ENCODE measurements at places on chromosomes 4 and X.

GRCh38 chrX:42247241-42247640, 323.9 kb upstream of the CASK start:
- no peak for DNase-seq

DNA sequence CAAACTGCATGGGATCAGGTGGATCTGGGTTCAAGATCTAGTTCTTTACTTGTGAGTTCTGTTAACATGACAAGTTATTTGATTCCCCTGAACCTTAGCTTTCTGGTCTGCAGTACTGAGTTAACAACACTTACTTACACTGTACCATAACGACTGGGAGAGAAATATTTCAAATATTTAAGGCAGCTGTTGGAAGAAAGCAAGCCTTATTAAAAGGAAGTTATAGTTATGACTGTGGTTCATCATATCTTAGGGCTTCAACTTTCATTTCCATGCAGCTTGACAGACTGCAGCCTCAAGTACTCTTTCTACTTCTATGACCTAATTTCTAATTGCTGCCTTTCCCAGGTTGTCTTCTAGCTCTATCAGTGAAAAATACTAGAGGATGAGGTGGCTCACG, 40.0 kb upstream of the PDGFRA start:
- DNase-seq = no peak

- DNase-seq = no peak
Measured at GRCh38 chr4:44671636-44672035, 6.6 kb upstream of the GUF1 start.

GRCh38 chrX:42714981-42715700, 62.8 kb downstream of the PPP1R2C start:
- peak; percentile 69 for DNase-seq

DNA sequence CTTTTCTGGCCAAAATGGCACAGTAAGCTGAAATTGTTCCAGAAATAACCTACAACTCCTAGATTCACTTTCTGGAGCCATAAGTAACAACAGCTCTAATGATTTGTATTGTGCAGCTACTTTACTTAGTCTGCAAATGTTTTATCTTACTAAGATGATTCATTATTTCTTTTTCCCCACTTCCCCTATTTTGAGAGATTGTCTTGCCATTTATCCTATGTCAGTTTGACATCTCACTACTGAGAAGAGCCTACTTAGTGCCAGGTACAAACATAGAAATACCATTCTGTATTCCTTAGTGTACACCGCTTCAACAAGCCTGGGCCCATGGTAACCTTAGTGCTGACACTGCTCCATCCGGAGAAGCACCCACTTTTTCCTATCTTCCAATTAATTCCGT, 13.8 kb upstream of the STK26 start:
- no peak for DNase-seq

DNA sequence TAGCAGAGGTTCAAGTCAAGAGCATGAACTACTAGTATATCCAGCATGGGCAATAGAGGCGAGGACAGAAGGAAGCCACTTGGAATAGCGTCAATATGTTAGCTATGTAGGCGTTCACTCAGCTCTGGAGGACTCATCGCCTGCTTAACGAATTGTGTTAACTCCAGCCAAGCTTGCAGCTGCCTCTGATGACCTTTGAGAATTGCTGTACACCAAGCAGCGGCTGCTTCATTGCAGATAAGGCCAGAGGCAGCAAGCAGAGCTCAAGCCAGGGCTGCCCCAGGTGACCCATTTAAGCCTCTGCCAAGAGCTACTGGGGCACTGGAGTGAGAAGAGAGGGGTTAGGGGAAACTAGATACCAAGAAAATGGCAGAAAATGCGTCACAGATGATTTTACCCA, 160.2 kb upstream of the IGFBP7 start:
- no peak for DNase-seq

DNA sequence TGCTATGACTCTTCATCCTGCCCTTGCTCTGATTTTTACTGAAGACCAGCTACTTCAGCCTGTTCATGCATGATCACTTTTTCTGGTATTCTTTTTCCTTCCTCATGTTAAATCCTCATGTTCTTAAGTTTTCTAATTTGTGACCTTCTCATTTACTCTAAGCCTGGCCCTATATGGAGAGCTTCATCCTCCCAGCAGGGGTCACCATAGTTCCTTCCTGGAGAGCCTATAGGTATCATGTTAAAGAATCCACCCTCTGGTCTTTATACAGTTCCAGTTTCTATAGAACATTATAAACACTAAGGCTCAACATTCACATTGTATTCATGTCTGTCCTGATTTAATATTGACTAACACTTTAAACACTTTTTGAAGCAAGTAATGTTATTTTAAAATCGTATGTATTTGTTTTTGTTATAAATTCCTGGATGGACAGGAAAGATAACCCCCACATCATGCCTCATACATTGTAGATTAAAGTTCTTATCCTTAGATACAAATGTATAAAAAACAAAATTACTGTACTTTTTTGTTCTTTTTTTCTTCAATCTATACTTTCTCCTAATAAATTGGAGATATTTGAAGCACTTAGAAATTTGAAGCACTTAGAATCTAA, 53.8 kb upstream of the OTUD4 start:
- DNase-seq = peak; percentile 62

- DNase-seq = no peak
Measured at GRCh38 chr4:184620212-184620867, 28.9 kb downstream of the CASP3 start.

DNA sequence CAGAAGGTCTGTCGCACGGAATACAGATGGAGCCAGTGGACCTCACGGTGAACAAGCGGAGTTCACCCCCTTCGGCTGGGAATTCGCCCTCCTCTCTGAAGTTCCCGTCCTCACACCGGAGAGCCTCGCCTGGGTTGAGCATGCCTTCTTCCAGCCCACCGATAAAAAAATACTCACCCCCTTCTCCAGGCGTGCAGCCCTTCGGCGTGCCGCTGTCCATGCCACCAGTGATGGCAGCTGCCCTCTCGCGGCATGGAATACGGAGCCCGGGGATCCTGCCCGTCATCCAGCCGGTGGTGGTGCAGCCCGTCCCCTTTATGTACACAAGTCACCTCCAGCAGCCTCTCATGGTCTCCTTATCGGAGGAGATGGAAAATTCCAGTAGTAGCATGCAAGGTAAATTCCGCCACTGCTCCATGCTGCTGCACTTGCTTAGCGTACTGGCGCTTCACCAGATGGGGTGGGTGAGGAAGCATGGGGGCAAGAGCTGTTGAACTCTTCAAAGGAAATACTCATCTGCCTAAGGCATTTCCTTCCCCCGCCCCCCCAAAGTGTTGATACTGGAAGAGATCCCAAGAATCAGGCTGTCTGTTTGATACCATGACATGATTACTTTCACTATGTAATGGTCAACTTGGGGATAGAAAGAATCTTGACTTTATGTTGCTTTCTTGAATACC, 24.8 kb downstream of the KLF3 start:
- DNase-seq = no peak

DNA sequence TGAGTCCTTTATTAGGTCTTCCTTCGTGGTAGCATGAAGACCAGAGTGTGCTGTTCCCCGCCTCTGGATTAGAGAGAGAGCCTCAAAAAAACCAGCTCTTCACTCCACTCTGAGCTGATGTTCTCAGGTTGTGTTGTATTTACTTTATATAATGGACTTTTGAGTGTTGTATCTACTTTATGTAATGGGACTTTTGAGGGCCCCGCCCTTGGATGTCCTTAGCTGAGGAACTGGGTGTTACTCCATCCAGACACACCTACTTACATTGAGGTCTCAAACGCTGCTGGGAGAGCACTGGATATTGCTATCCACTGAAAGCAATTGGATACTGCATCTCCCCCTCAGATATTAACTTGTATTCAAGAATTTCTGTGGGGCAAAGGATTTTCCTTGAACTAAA, 28.2 kb downstream of the ATP8A1 start:
- DNase-seq = no peak

- DNase-seq = no peak
Measured at GRCh38 chr4:6196324-6196723, 4.0 kb downstream of the JAKMIP1 start.

GRCh38 chr4:125072269-125072668, 242.5 kb upstream of the FAT4 start:
- DNase-seq = no peak

DNA sequence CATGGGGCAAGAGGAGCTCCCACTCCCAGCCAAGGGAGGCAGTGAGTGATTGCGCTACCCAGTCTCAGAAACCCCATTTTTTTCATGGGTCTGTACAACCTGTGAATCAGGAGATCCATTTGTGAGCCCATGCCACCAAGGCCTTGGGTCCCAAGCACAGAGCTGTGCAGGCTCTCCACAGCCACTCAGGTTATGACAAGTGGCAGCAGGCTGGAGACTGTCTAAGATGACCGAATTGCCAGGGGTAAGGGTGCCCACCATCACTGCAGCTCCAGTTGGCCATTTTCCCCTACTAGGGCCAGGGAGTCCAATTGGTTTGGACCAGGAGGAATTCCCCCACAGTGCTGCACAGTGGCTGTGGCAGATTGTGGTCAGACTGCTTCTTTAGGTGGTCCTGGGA, 407.5 kb upstream of the KLHL4 start:
- no peak for DNase-seq

GRCh38 chrX:110242371-110242770, 75.5 kb downstream of the AMMECR1 start:
- no peak for DNase-seq

DNA sequence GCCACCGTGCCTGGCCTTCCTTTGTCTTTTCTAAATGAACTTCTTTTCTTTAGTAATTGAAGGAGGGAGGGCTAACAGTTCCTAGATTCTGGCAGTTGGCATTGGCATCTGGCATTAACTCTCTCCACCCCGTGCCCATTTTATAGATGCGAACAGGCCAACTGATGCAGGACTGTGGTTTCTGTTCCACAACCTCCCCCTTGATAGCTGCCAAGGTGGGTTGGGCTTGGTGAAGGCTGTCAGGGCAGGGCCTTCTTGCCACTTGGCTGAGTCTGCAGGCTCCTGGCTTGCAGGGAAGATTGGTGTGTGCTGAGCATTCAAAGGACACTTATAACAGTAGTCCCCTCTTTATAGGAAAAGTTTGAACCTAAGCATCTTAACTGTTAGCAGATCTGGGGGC, 4.3 kb downstream of the SOWAHD start:
- DNase-seq = no peak

- DNase-seq = no peak
Measured at GRCh38 chrX:16897445-16897844, 27.3 kb upstream of the RBBP7 start.

DNA sequence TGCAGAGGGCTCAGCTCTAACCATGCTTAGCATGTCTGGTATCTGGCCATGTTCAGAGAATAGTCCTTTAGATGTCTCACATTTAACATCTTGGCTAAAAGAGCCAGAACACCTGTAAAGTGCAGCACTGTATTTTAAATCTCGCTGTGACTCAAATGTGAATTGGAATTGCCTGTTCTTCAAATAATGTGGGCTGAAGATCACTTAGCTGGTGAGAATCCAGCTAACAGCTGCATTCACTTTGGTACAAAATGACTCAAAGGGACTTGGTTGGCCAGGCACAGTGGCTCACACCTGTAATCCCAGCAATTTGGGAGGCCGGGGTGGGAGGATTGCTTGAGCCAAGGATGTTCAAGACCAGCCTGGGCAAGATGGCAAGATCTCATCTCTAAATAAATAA, 63.5 kb upstream of the PLAC8 start:
- DNase-seq = no peak

DNA sequence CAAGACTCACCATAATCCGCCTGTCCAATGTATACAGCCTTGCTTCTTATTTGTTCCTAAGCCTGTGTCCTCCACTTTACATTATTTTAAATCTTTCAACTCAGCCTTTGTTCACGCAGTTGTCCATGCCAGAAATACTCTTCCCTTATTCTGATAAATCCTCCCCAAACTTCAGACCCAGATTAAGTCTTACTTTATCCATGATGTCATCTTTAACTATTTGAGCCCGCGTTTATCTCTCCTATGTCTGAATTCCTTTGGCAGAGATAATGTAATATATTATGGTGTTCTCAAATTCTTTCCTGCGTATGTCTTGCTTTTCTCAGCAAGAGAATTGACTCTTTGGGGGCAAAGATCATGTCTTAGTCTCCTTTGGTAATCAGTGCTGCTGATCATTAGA, 129.6 kb downstream of the LUZP4 start:
- DNase-seq = no peak

GRCh38 chrX:107154787-107155620, 36.4 kb upstream of the RBM41 start:
- peak; percentile 48 for DNase-seq

DNA sequence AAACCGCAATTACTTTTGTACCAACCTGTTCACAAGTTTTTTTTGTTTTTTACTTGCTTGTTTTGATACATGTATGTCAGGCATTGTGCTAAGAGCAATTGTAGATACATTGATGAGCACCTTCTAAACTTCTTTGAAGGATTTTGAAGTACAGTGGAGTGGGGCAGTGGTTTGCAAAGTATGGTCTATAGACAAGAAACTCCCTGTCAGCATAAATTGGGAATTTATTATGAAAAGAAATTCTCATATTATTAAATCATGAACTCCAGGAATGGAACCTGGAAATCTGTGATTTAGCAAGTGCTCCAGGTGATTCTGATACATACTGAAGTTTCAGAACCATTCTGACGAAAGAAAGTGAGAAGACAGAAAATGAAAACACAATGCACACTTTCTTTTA, 733.4 kb downstream of the C4orf33 start:
- no peak for DNase-seq

DNA sequence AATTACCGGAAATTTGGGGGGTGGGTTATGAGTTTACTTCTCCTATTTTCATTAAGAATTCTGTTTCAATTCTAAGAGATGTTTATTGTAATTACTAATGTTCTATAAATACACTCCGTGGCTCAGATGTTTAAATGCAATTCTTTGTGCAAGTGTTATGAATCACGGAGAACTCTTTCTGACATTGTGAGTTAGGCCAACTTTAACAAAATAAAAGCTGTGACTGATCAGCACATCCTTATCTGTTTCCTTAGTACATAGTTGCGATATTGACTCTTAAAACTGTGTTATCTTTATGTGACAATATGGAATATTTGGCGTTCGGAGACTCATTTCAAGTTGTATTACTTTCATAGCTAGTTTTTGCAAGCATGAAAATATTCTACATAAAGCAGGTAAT, 902 bp downstream of the KLHL4 start:
- DNase-seq = no peak

DNA sequence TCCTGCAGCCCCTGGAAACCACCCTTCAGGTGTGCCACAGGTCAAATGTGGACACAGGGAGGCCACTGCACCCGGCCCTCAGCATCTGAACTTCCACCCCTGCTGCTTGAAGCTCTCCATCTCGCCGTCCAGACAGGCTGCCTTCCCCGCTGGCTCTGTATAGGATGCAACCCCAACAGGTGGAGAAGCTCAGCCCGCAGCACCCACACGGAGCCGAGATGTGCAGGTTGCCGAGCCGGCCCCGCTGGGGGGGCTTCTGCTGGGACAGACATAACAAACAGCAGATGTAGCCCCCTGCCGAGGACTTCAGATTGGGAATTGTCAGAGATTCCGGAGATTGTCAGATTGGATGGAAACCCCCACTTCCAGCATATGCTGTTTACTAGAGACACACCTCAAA, 20.5 kb downstream of the TMEM187 start:
- DNase-seq = no peak

- no peak for DNase-seq
Measured at GRCh38 chrX:105098812-105099211, 121.7 kb downstream of the TEX13A start.

- DNase-seq = no peak
Measured at GRCh38 chrX:12878536-12878935, 11.7 kb downstream of the TLR7 start.

Data from CD4-positive, alpha-beta T cell treated with Interleukin-6 for 4 hours (primary cell).